ENCODE measurements at places on chromosomes 2 and 18.

- no peak for DNase-seq
Observed at GRCh38 chr2:46490521-46491141, 11.3 kb downstream of the TMEM247 start.

GRCh38 chr18:25134861-25135260 lies 217.1 kb downstream of the ZNF521 start:
- DNase-seq = no peak

- DNase-seq = no peak
Observed at GRCh38 chr2:186560254-186560653, 29.6 kb upstream of the ITGAV start.

- DNase-seq = no peak
Observed at GRCh38 chr2:69615078-69615625, 28.4 kb downstream of the AAK1 start.

GRCh38 chr2:71074893-71075395 lies 6.5 kb downstream of the NAGK start:
- no peak for DNase-seq

GRCh38 chr2:55843096-55843993 lies 80.2 kb downstream of the EFEMP1 start:
- DNase-seq = no peak

- no peak for DNase-seq
Observed at GRCh38 chr2:151842830-151843690, 14.8 kb upstream of the ARL5A start.

GRCh38 chr2:6833300-6833604 lies 32.5 kb downstream of the CMPK2 start:
- DNase-seq = no peak

- DNase-seq = peak; percentile 30
Observed at GRCh38 chr2:240402566-240403272, 32.7 kb upstream of the GPC1 start.

DNA sequence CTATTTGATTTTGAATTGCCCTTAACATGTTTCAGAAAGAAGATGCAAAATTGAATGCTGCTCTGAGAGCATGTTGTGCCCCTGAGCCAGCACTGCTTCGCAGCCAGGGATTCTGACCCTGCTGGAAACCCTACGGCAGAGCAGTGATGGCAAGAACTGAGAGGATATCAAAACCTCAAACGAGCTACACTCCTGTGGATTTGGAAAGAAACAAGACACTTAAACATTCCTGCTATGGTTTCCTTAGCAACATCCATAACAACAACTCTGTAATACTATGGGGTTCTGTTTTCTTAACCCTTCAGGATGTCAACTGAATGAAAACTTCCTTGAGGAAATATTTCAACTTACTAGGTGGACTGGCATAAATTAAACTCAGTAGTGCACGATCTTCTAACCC lies 649.1 kb downstream of the NYAP2 start:
- no peak for DNase-seq

- no peak for DNase-seq
Observed at GRCh38 chr2:39139511-39140237, 18.8 kb upstream of the SOS1 start.

DNA sequence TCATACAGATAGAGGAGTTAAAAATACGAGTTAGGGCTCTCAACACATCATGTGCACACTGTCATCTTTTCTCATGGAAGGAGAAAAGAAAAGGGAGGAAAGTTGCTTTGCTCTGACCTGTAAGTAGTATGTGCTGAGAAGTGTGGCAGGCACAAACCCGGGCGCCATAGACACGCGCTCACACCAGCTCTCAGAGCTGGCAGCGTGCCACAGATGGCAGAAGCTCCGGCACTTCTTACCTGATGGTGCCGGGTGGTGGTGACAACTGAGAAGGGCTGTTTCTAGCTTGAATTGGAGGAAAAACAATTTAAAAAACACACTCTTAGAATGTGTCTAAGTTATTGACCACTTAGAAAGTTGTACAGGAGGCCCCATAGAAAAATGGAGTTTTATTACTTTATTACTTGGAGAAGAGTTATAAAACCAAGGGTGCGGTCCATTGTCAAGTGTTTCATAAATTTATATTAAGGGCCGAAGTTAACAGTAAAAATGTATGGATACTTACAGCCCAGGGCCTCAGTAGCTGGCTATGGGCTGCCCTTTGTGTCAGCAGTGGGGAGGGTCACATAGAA lies 92.2 kb downstream of the DPP4 start:
- no peak for DNase-seq

DNA sequence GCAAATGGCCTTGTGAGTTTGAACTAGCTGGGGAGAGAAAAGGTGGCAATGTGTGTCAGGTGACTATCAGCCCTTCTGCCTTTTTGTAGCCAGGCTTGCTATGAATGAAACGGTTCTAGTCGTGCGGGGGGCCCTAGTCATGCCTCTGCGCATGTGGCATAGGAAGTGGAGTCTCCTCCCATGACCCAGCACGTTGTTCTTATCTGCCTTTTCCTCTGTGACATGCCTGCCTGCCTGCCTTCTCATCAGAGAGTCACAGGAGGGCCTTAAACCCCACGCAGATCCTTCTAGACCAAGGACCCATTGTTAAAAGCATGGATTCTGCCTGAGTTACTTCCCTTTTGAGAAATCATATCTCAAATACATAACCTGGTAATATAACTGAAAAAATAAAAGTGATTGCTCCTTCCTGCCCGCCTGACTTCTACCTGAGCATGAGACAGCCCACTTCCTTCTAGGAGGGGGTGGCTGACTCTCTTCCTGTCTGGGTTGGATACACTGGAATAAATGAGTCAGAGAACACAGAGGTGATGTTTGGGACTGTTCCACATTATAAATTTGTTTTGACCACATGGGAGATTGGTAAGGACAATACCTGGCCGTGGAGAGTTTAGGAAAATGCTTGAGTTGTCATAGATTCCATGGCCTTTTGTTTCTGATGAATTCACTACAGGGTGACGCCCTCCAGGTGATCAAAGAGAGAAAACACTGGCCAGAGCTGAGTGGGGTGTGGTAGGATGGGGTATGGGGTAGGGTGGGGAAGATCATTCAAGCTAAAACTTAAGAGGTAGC lies 49.8 kb downstream of the FBLN7 start:
- peak; percentile 69 for DNase-seq

- DNase-seq = no peak
Observed at GRCh38 chr2:238487652-238488346, 61.1 kb downstream of the ASB1 start.

DNA sequence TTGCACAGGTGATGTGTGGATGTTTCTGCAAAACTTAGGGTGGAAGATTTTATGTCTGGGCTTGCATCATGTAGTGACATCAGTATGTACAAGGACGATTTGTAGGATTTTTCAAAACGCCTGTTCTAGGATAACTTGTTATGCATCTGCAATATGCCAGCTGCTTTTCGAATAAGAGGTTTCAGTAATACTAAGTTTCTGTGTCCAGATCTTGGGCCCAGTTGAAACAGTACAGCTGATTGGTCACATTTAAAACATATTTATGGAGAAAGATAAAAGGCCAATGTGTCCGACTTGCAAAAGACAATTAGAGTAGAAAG lies 1.2 kb downstream of the PTPN4 start:
- DNase-seq = no peak

DNA sequence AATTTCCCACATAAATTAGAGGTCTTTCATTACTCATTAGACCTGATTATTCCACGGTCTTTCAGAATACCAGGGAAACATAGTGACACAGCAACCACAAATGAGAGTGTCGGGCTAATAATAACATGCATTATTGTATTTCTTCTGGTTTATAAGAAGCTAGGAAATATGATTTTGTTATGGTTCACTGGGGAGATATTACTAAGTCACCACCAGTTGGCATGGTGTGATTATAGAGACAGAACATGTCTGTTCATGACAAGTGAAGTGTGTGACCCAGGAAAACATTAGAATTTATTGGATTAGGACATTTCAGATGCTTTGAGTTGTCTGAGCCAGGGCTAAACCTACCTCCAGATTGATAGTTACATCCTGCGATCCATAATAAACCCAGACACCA lies 494.4 kb downstream of the FBXO15 start:
- DNase-seq = no peak

GRCh38 chr18:76985156-76985950 lies 147.2 kb downstream of the MBP start:
- DNase-seq = no peak

- no peak for DNase-seq
Observed at GRCh38 chr2:158747281-158747680, 47.8 kb upstream of the DAPL1 start.

- DNase-seq = no peak
Observed at GRCh38 chr2:136402281-136402680, 284.3 kb upstream of the CXCR4 start.

DNA sequence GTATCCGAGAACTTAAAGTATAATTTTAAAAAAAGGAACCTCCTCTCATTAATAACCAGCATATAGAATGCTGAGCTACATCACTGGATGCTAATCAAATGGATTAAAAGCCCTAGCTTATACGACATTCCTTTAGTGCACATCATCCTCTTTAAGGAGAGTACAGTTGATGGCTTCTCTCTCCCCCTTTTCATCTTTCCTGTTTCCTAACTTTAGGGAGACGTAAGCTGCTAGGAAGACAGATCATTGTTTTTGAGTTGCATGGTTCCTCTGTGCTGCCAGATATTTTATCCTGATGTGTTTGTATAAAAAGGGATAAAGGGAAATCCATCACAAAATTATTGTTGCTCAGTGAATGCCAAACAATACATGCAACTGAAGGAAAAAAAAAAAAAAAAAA lies 94.2 kb downstream of the SLC8A1 start:
- DNase-seq = no peak

All from stimulated activated CD4-positive, alpha-beta T cell treated with anti-CD3 and anti-CD28 coated beads, TNF-alpha, amount 100 ng/mL, for 24 hours (primary cell).